ENCODE measurements at places on chromosomes 3 and 15.

DNA sequence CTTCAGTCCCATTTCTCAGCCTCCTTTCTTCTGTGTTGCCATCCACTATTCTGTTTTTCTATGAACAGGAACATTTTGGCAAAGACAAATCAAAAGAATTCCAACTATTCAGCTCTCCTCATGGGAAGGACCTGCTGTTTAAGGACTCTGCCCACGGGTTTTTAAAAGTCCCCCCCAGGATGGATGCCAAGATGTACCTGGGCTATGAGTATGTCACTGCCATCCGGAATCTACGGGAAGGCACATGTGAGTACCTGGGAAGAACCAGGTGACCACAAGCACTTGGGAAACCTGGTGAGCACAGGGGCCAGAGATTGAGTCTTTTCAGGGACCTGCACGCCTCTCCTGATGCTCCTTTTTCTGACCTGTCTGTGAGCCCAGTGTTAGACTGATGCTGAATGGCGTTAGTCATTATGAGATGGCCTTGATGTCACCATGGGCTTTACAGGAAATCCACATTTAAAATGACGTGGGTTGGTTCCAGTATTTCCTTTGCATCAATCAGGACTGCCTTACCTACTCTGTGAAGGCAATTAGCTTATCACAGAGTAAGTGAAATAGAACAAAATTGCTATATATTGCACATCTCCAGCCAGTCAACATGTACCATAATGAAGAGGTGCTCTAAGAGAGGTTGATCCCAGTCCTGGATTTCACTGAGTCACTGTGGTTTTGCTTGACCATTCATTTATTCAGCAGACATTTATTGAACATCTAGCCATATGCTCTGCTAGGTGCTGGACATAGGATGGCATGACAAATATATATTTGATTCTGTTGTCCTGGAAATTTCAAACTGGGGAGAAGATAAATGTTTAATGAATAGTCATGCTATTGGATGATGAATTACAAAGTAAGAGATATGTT, 11.7 kb downstream of the TF start:
- H3K36me3 ChIP-seq: peaks cover 3% of the 10 kb centered on the region
- no peaks in the 10 kb centered on the region for H3K27me3 ChIP-seq
- no peaks in the 10 kb centered on the region for H3K4me1 ChIP-seq
- no peak overlapping the region for H3K4me3 ChIP-seq
- DNase-seq: no peak
- H3K27ac ChIP-seq: no peak overlapping the region

DNA sequence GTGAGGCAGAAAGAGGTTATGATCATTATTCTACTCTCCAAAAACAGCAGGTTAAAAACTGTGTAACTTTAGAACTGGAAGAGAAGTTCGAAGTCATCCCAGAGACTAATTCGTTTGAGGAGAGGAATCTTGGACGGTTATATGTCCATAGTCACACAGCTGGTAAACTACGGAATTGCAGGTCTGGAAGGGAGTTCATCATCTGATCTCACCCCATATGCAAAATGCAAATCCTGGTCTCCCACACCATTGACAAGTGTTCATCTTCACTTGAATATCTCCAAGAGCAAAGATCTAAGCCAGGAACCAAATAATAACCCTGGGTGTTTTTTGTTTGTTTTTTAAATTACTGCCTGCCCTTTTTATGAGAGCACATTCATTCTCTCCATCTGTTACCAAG, 53.1 kb downstream of the FAM98B start:
- H3K4me3 ChIP-seq: no peak overlapping the region
- H3K36me3 ChIP-seq: no peaks in the 10 kb centered on the region
- H3K27ac ChIP-seq: no peak overlapping the region
- no peaks in the 10 kb centered on the region for H3K4me1 ChIP-seq
- no peak for DNase-seq
- H3K27me3 ChIP-seq: no peaks in the 10 kb centered on the region

DNA sequence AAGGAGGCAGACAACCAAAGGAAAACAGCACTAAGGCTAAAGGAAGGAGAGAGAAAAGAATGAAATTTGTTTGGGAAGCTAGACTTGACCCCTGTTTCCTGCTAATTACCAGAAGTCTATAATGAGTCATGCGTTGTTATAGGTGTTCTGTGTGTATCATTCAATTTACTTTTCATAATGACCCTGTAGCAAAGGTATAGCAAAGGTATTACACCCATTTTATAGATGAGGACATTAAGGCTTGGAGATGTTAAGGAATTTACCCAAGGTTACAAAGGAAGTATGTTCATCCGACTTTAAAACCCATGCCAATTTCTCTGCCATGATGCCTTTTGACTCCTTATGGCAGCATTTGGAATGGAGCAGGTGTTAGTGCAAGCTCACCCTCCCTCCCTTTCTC, 54.9 kb downstream of the RAP2B start:
- no peaks in the 10 kb centered on the region for H3K36me3 ChIP-seq
- DNase-seq: no peak

- no peaks in the 10 kb centered on the region for H3K36me3 ChIP-seq
- H3K4me3 ChIP-seq: no peak overlapping the region
- H3K4me1 ChIP-seq: no peaks in the 10 kb centered on the region
- DNase-seq: peak; percentile 92
- peak overlapping the region; percentile 78 for H3K27ac ChIP-seq
- no peaks in the 10 kb centered on the region for H3K27me3 ChIP-seq
Observed at GRCh38 chr15:57418635-57419034, 42.3 kb downstream of the CGNL1 start.

DNA sequence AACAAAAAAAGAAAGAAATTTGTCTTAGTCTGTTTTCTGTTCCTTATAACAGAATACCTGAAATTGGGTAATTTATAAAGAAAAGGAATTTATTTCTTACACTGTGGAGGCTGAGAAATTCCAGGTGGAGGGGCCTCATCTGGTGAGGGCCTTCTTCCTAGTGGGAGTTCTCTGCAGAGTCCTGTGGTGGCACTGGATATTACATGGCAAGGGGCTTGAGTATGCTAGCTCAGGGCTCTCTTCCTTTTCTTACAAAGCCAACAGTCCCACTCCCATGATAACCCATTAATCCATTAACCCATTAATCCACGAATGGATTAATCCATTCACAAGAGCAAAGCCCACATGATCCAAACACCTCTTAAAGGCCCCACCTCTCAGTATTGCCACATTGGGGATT, 2.9 kb upstream of the SATB1 start:
- no peak overlapping the region for H3K4me3 ChIP-seq
- no peak for DNase-seq
- no peaks in the 10 kb centered on the region for H3K27me3 ChIP-seq

GRCh38 chr15:41627203-41627602, 33.0 kb upstream of the MGA start:
- no peak overlapping the region for H3K4me3 ChIP-seq
- no peaks in the 10 kb centered on the region for H3K27me3 ChIP-seq
- H3K36me3 ChIP-seq: no peaks in the 10 kb centered on the region
- H3K4me1 ChIP-seq: no peaks in the 10 kb centered on the region
- no peak for DNase-seq

GRCh38 chr3:115341208-115341607, 194.1 kb upstream of the ZBTB20 start:
- H3K36me3 ChIP-seq: no peaks in the 10 kb centered on the region
- no peaks in the 10 kb centered on the region for H3K4me1 ChIP-seq
- no peak overlapping the region for H3K27ac ChIP-seq
- no peak for DNase-seq
- no peaks in the 10 kb centered on the region for H3K27me3 ChIP-seq
- no peak overlapping the region for H3K4me3 ChIP-seq

GRCh38 chr3:57060089-57060821, at the start of gene SPATA12:
Gene SPATA12, plus strand, starts transcription at chr3:57060664. Its CDS starts 13,031 bp downstream, at chr3:57073695.
- H3K4me1 ChIP-seq: no peaks in the 10 kb centered on the region
- no peaks in the 10 kb centered on the region for H3K36me3 ChIP-seq
- H3K27ac ChIP-seq: no peak within 1 kb of the TSS
- peak; percentile 54 for DNase-seq

DNA sequence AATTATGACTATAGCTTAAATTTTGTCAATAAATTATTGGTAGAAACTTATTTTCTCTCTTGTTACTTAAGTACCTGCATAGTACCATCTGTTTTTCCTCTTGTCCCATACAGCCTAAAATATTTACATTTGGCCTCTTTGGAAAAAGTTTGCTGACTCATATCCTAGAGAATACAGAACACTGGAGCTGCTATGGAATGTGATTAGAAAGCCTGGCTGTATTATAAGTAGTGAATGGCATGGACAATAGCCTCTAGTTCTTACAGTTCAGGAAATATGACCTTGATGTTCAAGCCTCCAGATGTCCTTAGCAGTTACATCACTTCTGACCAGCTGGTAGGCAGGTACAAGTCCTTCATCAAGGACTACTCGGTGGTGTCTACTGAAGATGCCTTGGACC, 28.3 kb downstream of the ST8SIA2 start:
- H3K4me1 ChIP-seq: no peaks in the 10 kb centered on the region
- H3K27ac ChIP-seq: no peak overlapping the region
- no peak overlapping the region for H3K4me3 ChIP-seq
- no peaks in the 10 kb centered on the region for H3K36me3 ChIP-seq

- H3K27me3 ChIP-seq: no peaks in the 10 kb centered on the region
- no peaks in the 10 kb centered on the region for H3K36me3 ChIP-seq
- H3K4me1 ChIP-seq: no peaks in the 10 kb centered on the region
- no peak overlapping the region for H3K4me3 ChIP-seq
Observed at GRCh38 chr3:178005961-178006360, 530.3 kb upstream of the KCNMB2 start.

DNA sequence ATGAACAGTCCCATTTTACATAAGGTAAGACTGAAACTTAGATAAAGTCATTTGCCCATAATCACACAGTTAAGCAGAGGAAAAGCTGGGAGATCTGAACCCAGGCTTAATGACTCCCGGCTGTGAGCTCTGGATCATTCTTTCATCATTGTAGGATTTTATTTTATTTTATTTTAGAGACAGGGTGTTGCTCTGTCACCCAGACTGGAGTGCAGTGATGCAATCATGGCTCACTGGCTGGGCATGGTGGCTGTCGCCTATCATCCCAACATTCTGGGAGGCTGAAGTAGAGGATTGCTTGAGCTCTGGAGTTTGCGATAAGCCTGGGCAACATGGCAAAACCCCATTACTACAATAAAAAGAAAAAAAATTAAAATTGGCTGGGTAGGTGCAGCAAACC, 31.2 kb upstream of the RAF1 start:
- DNase-seq: no peak
- H3K27me3 ChIP-seq: no peaks in the 10 kb centered on the region
- no peak overlapping the region for H3K27ac ChIP-seq
- H3K36me3 ChIP-seq: no peaks in the 10 kb centered on the region
- no peak overlapping the region for H3K4me3 ChIP-seq
- no peaks in the 10 kb centered on the region for H3K4me1 ChIP-seq

DNA sequence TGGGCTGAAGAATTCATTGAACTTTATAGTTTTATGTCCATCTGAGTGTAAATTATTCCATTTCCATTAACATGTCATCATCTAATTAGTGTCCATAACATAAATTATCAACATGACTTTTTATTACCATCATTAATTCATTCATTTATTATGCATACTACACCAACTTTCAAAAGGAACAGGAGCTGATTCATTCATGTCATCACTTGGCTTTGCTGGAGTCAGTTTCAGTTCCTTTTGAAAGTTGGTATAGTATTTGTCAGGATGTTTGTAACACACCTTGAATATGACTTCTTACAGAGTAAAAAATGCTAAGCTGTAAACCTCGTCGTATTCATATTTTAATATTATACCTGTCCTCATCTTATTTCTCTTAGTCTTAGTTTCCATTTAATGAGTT, 298.0 kb upstream of the RBMS3 start:
- no peak overlapping the region for H3K27ac ChIP-seq
- DNase-seq: no peak
- H3K27me3 ChIP-seq: no peaks in the 10 kb centered on the region
- no peaks in the 10 kb centered on the region for H3K36me3 ChIP-seq

- no peak overlapping the region for H3K27ac ChIP-seq
- no peaks in the 10 kb centered on the region for H3K36me3 ChIP-seq
- H3K4me3 ChIP-seq: no peak overlapping the region
- no peak for DNase-seq
- no peaks in the 10 kb centered on the region for H3K27me3 ChIP-seq
Observed at GRCh38 chr3:179194931-179195330, 46.8 kb downstream of the PIK3CA start.

DNA sequence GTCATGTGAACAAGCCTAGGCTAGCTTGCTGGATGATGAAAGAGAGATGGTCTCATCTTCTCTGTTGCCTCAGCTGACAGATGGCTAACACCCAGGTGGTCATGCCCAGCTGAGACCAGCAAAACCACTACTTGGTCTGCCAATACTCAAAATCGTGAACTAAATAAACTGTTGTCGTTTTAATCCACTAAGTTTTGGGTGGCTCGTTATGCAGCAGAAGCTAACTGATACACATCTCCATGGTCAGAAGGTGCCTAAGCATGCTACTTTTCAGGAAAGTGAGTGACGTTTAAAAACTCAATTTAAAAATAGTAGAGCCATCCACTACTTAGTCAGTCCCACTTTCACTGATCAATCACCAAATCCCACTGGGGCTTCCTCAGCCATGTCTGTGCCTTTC, 52.8 kb downstream of the CCR4 start:
- no peaks in the 10 kb centered on the region for H3K27me3 ChIP-seq
- no peak for DNase-seq
- peaks cover 7% of the 10 kb centered on the region for H3K4me1 ChIP-seq
- H3K4me3 ChIP-seq: no peak overlapping the region
- no peak overlapping the region for H3K27ac ChIP-seq
- no peaks in the 10 kb centered on the region for H3K36me3 ChIP-seq

DNA sequence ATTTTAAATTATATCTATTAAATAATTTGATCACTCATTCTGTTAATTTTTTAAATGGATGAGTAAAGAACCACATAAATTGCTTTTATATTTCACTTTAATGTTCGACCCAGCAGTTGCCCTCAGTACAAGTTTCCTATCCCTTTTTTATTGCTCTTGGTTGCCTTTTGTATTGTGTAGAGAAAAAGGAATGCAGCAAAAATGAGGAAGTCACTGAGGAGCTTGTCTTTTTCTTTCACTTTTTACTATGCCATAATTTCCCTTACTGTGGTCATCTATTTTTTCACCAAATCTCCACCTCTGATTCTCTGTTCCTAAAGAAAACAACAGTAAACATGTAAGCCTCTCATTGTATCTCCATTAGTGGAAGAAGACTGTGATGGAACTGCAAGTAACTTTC, 122.7 kb downstream of the B3GALNT1 start:
- no peaks in the 10 kb centered on the region for H3K27me3 ChIP-seq
- H3K4me3 ChIP-seq: no peak overlapping the region
- H3K36me3 ChIP-seq: no peaks in the 10 kb centered on the region
- H3K27ac ChIP-seq: no peak overlapping the region

- no peaks in the 10 kb centered on the region for H3K36me3 ChIP-seq
- no peak overlapping the region for H3K4me3 ChIP-seq
- no peaks in the 10 kb centered on the region for H3K4me1 ChIP-seq
- DNase-seq: no peak
- H3K27ac ChIP-seq: no peak overlapping the region
Observed at GRCh38 chr3:139552632-139553365, 13.3 kb upstream of the RBP1 start.

GRCh38 chr3:135199137-135199536, 404.1 kb downstream of the EPHB1 start:
- no peak for DNase-seq
- no peaks in the 10 kb centered on the region for H3K27me3 ChIP-seq
- no peak overlapping the region for H3K27ac ChIP-seq
- H3K4me1 ChIP-seq: no peaks in the 10 kb centered on the region

- peak overlapping the region; percentile 91 for H3K27ac ChIP-seq
- peak overlapping the region; percentile 99 for H3K4me3 ChIP-seq
- H3K4me1 ChIP-seq: no peaks in the 10 kb centered on the region
- no peaks in the 10 kb centered on the region for H3K27me3 ChIP-seq
Observed at GRCh38 chr3:50089609-50089945, 858 bp downstream of the RBM5 start.

GRCh38 chr15:51536965-51537574, 85.5 kb downstream of the DMXL2 start:
- no peaks in the 10 kb centered on the region for H3K36me3 ChIP-seq
- H3K27me3 ChIP-seq: no peaks in the 10 kb centered on the region
- H3K27ac ChIP-seq: no peak overlapping the region
